ENCODE measurements at places on chromosomes 6 and 20.

DNA sequence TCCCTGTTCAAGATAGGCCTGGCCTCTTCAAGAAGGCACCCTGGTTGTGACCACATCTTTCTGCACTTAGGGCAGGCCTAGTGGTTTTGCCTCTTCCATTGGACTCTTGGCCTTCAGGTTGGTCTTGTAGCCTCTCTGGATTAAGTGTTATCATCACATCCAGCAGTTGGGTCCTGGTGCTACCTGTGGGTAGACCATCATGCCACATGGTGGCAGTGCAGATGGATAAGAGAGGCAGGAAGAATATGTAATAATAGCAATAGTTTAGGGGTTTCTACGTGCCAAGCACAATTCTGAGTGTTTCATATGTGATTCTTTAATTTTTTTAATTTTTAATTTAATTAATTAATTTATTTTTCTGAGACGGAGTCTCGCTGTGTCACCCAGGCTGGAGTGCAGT lies 28.5 kb upstream of the SNRPB2 start:
- DNase-seq = peak; percentile 22

DNA sequence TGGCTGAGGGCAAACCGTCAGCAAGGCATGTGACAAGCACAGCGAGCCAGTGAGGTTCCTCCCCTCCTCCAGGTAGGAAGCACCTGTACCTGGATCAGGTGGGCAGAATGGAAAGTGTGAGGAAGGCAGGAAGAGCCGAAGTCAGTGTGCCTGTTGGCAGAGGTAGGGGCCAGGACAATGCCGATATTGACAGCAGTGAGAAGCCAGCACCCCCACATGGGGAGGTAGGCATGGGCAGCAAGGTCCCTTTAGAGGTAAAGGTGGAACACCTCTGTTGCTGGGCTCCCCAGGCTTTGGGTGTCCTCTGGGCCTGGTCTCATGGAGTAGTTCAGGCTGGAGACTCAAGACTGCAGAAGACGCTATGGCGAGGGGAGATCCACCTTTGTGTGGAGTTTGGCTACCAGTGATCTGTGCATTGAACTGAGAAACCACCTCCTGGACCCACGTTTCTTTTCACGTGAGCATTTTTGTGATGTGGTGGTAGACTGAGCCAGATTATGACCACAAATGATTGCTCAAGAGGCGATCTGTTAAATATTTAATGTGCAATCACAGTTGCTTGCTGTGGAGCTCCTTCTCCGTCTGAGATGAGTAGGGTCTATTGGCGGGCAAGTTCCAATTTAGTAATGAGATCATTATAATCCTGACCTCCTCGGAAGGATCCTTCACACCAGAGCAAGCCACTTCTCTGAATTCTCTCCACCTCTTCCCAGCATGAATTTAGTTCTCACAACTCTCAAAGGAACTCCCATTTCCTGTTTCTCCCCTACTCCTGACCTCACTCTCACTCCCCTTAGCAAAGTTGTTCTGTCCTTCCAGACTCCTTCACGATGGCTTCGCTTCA lies 174.8 kb downstream of the CDH26 start:
- no peak for DNase-seq

GRCh38 chr20:17334932-17335331 lies 108.1 kb downstream of the PCSK2 start:
- DNase-seq = no peak

GRCh38 chr20:61513124-61514017 lies 261.3 kb downstream of the CDH4 start:
- no peak for DNase-seq

DNA sequence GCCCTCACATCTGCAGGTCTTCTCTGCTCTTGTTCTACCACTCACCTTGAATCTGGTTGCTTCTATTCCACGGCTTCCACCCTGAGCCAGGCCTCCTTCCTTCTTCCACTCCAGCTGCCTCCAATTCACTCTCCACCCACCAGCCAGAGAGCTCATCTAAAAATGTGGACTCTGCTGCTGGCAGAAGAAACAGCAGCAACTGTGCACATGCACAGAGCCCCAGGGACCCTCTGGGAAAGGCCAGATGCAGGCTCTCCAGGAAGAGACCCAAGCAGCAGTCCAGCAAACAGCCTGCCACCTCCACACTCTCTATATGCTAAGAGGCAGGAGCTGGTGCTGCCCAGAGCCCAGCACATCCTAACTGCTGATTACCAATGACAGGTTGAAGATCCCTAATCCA lies 162.6 kb upstream of the TOP1 start:
- no peak for DNase-seq

DNA sequence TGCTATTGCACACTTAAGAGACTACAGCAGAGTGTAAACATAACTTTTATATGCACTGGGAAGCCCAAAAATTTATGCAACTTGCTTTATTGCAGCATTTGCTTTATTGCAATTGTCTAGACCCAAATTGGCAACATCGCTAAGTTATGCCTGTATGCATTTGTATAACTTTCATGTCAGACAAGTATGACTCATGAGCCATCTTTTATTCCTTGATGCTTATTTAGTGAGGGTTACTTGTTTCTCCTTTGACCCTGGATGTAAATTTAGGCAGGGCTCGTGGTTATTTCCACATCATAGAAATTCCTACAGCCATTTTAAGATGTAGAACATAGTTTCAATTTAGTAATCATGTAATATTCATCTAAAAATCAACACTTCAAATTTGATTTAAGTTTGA lies 130.3 kb upstream of the LY86 start:
- no peak for DNase-seq

DNA sequence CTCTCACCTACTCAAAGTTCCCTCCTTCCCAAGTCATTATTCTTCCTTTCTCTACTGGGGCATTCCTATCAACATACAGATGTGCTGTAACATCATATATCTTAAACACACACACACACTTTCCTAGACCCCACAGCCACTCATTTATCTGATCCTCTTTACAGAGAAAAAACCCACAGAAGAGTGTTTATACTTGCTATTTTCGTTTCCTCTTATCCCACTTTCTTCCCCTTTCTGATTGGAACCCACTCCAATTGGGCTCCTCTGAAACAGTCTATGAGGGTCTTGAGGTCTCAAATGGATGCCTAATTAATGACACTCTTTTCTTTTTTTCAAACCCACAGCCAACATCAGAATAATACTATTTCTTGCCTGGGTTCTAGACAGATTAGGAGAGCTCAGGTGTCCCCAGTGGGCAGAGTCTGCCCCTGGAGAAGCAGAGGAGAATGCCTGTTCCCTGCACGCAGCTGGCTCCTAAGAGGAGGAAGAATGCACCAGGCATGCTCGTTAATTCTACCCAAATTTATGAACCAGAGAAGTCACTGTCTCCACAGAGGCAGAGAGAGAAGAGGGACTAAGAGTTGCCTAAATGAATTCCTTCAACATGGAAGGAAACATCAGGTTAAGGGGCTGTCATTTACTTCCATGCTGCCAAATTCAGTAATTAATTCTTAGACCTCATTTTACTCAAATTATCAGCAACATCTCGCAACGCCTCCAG lies 65.9 kb downstream of the CRYBG1 start:
- no peak for DNase-seq

DNA sequence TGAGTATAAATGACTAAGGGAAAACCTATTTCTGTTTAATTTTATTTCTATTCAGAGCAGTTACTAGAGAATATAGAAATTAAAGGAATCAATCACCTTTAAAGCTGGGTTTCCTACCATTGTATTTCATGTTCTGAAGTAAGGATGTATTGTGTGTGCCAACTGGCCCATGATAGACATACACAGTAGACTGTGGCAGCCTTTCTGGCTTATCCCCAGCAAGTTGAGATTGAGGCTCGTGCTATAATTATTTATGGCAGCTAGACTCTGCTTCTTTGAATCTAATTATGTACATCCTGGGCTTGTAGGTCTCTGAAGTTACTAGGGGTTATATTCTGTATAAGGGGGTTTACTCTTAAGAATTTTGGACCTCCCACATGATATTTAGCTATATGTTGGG lies 44.4 kb downstream of the ZNF292 start:
- no peak for DNase-seq

GRCh38 chr20:50330504-50331313 lies 140.1 kb downstream of the CEBPB start:
- DNase-seq = no peak

DNA sequence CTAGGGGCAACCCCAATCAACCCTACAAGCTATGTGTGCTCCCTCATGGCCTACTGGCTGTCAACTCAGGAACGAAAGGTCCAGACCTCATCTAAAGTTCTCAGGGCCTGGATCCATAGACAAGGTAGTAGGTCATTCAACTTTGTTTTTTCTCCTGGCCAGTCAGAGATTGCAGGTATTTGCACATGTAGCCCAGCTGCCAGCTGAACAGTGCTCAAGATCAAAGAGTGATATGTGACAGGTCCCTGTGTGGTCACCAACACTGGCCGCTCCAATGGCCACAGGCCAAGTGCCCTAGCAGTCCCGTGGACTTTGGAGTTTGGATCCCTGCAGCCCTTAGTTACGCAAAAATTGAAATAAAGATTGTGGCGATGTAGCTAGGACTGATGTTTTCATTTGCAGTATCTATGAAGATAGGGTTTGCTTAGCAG lies 60.6 kb upstream of the ATXN1 start:
- no peak for DNase-seq

- no peak for DNase-seq
Measured at GRCh38 chr6:147054158-147054557, 150.1 kb upstream of the STXBP5 start.

- no peak for DNase-seq
Measured at GRCh38 chr6:39834278-39834677, 42.1 kb downstream of the DAAM2 start.

DNA sequence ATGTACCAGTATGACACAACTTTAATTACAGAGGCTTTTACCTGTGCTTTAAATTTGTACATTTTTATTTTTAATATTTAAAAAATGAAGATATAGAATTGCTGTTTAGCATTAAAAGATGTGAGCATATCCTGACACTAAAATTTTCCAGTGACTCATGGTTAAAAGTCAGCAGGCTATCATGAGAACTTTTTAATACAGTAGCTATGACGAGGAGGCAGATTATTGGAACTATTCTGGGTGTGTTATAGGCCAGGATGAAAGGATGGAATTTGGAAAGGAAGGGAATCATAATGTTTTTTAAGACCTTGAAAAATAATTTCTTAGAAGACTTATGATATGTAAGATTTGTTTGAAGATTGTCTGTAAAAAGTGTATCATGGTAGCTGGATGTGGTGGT lies 91.0 kb downstream of the GFRA4 start:
- no peak for DNase-seq

- DNase-seq = no peak
Measured at GRCh38 chr6:105273589-105273988, 93.8 kb upstream of the POPDC3 start.

GRCh38 chr20:57175397-57176010 lies 90.9 kb downstream of the BMP7 start:
- DNase-seq = no peak

DNA sequence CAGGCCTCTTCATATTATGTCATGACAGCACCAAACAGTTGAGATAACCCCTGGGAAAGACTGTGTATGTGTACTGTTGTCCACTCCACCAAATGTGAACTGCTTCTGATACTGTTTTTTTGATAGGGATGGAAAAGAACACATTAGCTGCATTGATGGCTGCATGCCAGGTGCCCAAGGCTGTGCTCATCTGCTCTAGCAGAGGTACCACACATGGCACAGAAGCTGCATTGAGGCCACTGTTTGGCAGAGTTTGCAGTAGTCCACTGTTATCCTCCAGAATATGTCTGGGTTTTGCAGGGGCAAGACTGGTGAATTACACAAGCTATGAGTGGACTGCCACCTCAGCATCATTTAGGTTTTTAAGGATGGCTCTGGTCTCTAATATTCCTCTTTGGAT lies 28.2 kb upstream of the ELMO2 start:
- no peak for DNase-seq

GRCh38 chr6:38714239-38715015 lies 684 bp upstream of the DNAH8 start:
- DNase-seq = no peak

DNA sequence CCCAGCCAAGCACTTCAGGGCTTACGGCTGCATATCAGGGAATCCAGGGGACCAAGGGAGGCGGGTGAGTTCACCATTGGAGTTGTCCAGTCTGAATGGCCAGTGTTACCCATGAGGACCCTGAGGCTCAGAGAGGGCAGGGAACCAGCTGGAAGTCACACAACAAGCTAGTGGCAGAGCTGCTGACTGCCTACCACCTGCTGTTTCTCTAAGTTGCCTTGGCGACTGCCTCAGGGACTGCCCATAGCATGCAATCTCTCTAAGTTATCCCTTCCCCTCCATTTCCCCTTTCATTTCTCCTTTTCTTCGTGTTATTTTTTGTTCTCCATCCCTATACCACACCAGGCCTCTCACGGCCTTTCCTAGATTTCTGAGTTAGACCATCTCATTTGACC lies 71.8 kb upstream of the SIRPA start:
- DNase-seq = no peak

DNA sequence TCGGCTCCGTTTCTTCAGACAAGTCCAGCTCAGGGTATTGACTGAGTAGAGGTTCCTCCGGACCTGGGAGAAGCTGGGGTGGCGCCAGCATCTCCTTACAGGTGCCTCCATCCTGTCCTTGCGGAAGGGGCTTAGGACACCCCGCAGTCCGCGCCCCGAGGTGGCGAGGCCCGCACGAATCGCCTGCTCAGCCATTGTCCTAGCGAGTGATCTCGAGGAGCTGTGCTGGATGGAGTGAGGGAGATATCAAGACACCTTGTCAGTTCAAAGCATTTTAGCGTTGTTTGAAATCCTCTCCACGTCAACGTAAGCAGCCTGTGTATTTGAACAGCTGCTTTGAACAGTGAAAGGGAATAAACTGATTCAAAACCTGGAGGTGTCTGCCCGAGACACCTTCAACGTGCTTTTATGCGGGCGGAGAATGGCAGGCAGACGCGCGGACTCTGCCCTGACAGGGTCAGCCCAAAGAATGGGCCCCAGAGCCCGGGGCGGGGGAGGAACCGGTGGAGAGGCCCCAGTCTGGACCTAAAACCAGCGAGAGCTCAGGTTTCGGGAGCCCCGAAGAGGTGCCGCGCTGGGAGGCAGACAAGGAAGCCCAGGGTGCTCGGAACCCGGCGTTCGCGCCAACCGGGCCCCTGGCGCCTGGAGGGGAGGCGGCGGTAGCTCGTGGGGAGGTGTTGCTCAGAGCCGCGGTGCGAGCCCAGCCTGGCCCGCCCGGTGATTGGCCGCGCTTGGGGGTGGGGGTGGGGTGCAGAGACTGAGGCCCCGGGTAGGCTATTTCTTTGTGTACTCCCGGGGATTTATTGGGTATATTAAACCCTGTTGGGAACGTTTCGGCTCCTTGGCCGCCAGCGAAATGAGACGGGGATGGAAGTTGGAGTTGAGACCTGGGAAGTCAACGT lies 3.1 kb upstream of the POU3F2 start:
- DNase-seq = no peak

DNA sequence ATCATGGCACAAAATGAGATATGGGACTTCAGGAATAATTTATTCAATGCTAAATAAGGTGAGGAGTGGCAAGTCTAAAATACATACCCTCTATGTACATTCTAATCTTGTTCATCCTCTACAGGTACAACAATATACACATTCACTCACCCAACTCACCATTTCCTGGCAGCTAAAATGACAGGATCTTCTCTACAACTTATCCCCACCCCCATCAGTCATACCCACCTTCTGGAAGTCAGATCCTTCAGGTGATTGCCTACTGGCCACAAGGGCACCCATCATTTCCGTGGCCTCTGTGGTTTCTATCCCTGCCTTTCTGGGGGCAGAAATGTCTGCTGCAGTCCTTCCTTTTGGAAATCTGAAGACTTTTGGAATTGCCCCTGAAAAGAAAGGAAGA lies 22.8 kb upstream of the CRIP3 start:
- DNase-seq = no peak

- DNase-seq = peak; percentile 29
Measured at GRCh38 chr20:45340236-45340847, 7.9 kb downstream of the SDC4 start.

Measured in left colon (tissue), 2 donors.